ENCODE measurements at places on chromosomes 3 and 15.

DNA sequence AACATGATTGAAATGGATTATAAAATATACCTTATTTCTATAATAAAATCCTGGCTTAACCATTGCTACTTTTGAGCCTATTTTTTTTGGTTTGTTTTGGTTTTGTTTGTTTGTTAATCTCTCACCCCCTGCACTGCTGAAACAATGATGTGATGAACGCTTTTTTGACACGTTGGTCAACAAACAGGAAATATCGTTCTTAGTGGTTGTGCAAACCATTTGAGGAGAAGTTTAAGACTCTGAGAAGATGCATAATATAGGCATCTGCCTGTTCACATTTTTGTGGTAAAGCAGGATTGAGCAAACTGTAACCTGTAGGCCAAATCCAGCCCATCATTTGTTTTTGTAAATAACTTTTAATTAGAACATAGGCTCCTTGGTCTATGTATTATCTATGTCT lies 75.5 kb upstream of the MDFIC2 start:
- no peak for DNase-seq

DNA sequence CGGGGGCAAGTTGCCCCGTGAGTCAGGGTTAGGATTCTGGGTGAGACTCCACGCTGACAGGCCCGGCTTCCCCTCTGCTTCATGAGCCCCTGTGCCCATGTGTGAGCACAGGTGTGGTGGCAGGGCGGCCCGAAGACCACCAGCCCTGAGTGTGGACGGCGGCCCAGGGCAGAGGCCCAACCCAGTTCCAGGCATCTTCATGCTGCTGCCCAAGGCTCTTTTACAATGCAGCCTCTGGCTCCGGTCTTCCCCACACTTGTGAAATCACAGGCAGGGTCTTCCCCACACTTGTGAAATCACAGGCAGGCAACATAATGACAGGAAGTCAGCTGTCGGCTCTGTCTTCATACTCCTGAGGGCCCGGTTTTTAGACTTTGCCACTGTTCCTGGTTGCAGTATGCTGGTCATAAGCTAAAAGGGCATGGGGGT lies 78.8 kb downstream of the AAGAB start:
- peak; percentile 67 for DNase-seq

- DNase-seq: no peak
These were observed 67.2 kb downstream of the CFAP44 start for GRCh38 chr3:113374078-113374477.

- DNase-seq: no peak
These were observed 27.0 kb upstream of the KCTD6 start for GRCh38 chr3:58464866-58465265.

DNA sequence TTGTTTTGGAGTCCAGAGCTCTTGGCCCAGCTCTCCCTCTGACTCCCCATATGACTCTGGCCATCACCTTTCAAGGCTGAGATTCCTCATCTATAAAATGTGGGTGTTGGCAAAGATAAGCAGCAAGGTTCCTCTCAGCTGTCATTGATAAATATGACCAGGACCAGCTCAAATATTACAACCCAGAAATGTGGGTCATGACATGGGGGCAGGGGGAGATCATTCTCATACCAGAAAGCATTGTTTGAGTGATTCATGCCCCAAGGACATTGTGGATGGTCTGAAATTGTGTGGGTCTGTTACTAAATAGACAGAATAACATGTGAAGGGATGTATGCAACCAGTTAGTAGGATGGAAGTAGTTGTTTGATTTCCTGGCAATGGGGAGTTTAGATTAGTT lies 13.9 kb downstream of the UPK1B start:
- no peak for DNase-seq

- no peak for DNase-seq
These were observed 53.4 kb upstream of the DCUN1D1 start for GRCh38 chr3:183033746-183034145.

- DNase-seq: no peak
These were observed 2.0 kb downstream of the FSTL1 start for GRCh38 chr3:120448756-120449155.

GRCh38 chr3:138569090-138569489 lies 25.0 kb downstream of the CEP70 start:
- no peak for DNase-seq

- DNase-seq: no peak
These were observed 268.0 kb upstream of the PROK2 start for GRCh38 chr3:72052841-72053409.

DNA sequence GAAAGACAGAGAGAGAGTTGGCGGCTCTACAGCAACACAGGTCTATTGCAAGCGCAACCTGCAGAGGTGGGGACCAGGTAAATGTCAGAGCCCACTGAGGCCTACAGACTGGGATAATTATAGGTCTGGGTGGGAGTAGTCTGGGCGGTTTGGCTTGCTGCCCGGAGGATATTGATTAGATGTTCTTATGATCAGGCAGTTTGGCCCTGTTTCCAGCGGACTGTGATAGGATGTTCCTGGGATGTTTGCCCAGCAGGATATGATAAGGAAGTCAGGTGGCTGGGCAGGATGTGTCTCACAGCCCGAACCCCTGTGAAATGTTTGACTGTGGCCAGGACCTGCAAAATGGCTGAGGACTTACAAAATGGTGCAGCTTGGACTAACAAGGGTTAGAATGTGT lies 364.9 kb downstream of the NAALADL2 start:
- DNase-seq: no peak

- DNase-seq: no peak
These were observed 30.6 kb downstream of the MB21D2 start for GRCh38 chr3:192887047-192887446.

DNA sequence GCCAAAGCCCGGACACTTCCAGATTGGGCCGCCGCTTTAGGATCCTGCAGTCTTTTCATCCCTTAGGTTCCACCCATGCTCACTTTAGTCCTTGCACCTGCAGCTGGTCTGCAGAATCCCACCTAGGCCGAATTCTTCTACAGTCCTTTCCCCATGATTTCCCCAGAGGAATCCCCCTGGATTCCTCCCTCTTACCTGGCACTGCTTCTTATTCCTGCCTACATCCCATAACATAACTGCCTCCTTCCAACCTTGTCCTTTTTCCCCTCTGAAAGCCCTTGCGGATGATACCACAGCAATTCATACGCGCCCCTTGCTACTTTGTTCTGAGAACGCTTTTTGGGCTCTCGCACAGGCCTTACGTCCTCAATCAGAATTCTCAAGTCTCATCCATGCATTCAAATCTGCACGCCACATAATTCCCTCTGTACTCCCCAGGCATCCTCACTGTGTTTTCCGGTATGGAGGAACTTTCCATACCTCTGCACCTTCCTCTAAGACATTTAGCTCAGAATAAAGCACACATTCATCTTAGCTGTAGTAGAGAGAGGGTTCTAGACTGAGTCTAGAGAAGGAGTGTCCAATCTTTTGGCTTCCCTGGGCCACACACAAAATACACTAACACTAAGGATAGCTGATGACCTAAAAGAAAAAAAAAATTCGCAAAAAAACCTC lies 619 bp downstream of the EIF2AK4 start:
- DNase-seq: no peak

GRCh38 chr3:10395671-10396070 lies 74.8 kb upstream of the SEC13 start:
- no peak for DNase-seq

- DNase-seq: peak; percentile 79
These were observed 154.1 kb upstream of the LPP start for GRCh38 chr3:187999821-188000220.

DNA sequence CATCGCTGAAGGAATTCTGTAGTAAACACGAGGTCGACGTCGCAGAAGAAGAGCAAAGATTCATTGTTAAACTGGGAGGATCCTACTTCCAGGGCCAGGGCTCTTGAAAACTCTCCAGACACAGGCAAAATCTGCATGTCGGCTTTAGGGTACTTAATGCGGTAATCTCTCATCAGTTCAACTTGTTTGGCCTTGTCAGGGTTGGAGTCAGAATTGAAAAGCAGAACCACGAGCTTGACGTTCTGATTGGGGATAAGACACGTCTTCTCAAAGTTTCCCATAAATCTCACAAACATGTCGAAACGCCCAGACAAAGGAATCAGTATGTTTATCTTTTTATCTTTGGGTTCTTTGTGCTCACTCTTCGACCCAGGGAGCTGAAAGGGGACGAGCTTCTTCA lies 74.0 kb downstream of the CHSY1 start:
- DNase-seq: no peak

DNA sequence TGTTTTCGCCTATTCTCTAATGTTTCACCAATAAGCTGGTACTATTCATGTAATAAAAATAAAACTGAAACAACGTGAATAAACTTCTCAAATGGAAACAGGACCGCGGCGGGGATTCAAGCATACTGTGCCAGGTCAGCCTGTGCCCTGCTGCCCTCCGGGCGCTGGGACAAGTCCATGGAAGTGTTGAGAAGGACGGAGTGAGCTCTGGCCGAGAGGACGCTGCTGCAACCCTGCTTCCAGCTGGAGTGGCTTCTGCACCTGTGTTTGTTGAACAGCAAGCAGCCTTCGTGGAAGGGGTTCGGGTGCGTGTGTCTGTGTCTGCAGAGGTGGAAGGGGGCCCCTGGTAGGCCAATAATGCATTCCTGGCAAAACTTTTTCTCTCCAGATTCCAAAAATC lies 50.0 kb upstream of the PCSK6 start:
- DNase-seq: no peak

- DNase-seq: no peak
These were observed 21.2 kb upstream of the SPRED1 start for GRCh38 chr15:38231436-38231835.

DNA sequence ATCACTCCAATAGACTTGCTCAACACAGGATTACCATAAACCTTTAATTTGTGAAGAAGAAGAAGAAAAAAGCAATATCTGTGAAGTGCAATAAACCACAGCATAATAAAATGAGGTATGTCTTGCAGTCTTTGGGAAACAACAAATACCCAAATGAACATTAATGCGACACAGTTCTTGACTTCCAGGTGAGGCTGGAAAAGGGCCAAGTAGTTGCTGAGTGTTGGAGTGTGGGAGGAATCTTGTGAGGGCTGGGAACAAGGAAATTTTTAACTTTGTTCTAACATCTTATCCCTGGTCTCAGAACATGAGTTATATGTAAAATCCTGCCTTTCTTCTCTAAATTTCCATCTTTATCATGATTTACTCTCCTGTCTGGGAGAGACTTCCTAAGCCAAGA lies 206.5 kb downstream of the DTWD1 start:
- DNase-seq: no peak

GRCh38 chr3:174295306-174296092 lies 563.6 kb upstream of the NAALADL2 start:
- DNase-seq: no peak

GRCh38 chr3:69838696-69839515 lies 99.6 kb downstream of the MITF start:
- DNase-seq: no peak

DNA sequence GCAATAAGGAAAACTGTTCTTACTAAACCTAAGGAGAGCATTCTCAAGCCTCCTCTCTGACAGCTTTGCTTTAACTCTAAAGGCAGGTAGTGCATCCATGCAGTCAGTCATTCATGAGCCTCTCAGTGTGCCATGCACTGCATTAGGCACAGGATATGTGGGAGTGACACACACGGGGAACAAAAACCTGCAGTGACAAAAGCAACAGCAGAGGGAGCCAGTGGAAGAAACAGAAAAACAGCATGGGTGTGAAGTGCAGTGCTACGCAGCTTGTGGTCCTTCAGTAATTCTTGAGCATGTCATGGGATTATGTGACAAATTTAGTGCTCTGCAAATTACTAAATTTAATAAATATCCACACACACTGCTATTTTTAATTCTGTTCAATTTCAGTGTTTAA lies 230.7 kb downstream of the BBX start:
- peak; percentile 80 for DNase-seq

DNA sequence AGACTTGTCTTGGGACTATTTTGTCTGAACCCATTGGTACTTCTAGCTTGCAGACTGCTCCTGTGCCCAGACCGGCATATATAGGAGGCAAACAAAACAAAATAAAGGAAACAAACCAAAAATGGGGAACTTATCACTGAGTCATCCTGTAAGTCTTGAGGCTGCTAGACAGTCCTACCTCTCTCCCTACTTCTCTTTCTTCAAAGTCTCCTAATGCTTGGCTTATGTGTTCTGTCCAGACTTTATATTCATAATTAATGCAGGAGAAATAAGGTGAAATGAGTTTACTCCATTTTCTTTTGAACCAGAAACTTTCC lies 266.2 kb downstream of the ZNF385D start:
- no peak for DNase-seq

DNA sequence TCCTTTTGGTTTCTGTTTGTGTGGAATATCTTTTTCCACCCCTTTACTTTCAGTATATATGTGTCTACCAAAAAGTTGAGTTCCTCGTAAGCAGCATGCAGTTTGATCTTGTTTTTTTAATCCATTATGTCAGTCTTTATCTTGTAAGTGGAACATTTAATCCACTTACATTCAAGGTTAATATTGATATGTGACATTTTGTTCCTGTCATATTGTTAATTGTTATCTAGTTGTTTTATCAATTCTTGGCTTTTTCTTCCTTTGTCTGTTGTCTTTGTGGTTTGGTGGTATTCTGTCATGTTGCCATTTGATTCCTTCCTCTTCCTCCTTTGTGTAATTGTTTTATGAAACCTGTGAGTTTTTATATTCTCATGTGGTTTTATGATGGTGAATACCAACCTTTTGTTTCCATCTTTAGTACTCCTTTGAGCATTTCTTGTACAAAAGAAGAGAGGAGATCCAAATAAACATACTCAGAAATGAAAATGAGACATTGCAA lies 43.4 kb upstream of the XCR1 start:
- DNase-seq: peak; percentile 49

DNA sequence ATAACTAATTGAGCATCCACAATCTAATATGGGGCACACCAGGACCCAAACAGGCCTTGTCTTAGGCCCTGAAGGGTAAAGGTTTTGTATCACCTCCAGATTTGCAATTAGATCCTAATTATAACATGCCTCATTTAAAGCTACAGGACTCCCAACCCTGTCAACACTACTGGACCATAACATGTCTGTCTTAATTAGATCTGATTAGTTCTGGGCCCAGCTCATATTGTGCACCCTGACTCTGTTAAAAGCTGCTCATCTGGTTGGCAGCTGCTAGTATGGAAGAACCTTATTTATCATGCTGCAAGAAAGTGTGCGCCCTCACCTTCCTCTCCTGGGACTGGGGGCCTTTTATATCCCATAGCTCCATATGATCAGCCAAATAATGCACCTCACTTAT lies 457.8 kb downstream of the ROBO1 start:
- DNase-seq: no peak

- no peak for DNase-seq
These were observed 223.2 kb downstream of the MBNL1 start for GRCh38 chr3:152491922-152492321.

GRCh38 chr3:114904633-114905032 lies 242.5 kb downstream of the ZBTB20 start:
- DNase-seq: peak; percentile 74

- no peak for DNase-seq
These were observed 9.3 kb downstream of the EFCC1 start for GRCh38 chr3:129010310-129010956.

GRCh38 chr15:96330064-96330449 lies 443 bp upstream of the NR2F2 start:
- DNase-seq: no peak

DNA sequence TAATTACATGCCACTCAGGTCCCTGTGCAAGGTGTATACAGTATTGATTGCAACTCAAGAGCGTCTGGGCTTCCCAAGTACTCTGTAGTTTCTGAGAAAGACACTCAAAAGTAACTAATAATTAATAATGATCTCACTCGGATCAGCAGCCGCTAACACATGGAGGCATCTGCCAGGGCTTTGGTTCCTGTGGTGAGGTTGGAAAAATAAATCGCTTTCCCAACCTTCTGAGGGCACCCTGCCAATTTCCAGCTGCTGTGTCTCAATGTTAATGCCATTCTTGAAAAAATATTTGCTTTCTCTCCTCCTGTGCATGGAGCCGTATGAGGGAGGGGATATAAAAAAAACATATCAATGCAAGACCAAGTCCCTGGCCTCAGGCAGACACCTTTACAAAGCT lies 116.5 kb upstream of the SLC2A2 start:
- no peak for DNase-seq

Measured in KBM-7 (cell line).